ENCODE measurements at places on chromosomes 2 and 18. TPM values are rescaled to one million over a fixed set of nuclear protein-coding genes. Genes with fewer than 3 reads are reported as not detected.

The CROCC2 gene
- total RNA-seq, result not detected

The VWC2L gene
- not detected for total RNA-seq

The CFAP53 gene
- total RNA-seq, result 0.24 TPM

The PEX13 gene
- total RNA-seq, result 33.3 TPM

The LMAN2L gene
- total RNA-seq, result 16.3 TPM

The SDC1 gene
- total RNA-seq, result 184 TPM

The CFAP221 gene
- total RNA-seq, result not detected

DNA sequence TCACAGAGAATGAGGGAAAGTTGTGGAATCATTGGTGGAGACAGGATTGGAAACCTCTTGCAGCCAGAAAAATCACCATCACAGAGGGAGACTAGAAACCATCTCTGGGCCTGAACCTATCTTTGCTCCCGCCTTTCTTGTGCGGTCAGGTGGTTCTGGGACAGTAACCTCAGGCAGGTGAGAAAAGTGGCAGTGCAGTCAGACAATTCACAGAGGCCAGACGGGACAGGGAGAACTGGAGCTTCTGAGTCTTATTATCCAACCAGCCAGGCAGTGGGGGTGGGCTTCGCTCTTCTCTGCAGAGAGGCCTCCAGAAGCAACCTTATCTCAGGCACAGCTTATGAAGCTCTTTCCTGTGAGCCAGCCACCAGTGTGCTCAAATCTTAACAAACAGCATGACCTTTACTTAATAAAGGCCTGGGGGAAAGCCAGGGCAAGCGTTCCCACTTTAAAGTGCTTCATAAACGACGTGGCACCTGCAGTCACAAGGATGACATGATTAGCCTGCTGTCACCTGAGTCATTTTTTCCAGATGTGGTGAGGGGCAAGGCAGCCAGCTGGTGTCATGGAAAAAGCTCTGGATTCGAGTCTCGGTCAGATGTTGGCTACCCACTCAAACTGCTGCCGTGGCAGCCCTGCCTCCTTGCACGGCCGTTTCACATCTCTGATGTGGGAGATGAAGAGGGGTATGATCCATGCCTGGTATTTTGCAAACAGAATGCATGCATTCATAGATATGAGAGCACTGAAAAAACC lies 109.7 kb downstream of the B3GNT2 start:
- no peak for DNase-seq

GRCh38 chr18:22613788-22614187 lies 196.1 kb upstream of the CTAGE1 start:
- DNase-seq, result no peak

- DNase-seq, result peak; percentile 62
Measured at GRCh38 chr2:227228061-227228667, 63.7 kb downstream of the COL4A3 start.

GRCh38 chr2:201965550-201965949 lies 68.1 kb upstream of the FZD7 start:
- DNase-seq, result no peak

GRCh38 chr2:242047963-242048362 lies 178.4 kb downstream of the RTP5 start:
- no peak for DNase-seq

GRCh38 chr2:85661139-85661858 lies 6.7 kb downstream of the SFTPB start:
- no peak for DNase-seq

DNA sequence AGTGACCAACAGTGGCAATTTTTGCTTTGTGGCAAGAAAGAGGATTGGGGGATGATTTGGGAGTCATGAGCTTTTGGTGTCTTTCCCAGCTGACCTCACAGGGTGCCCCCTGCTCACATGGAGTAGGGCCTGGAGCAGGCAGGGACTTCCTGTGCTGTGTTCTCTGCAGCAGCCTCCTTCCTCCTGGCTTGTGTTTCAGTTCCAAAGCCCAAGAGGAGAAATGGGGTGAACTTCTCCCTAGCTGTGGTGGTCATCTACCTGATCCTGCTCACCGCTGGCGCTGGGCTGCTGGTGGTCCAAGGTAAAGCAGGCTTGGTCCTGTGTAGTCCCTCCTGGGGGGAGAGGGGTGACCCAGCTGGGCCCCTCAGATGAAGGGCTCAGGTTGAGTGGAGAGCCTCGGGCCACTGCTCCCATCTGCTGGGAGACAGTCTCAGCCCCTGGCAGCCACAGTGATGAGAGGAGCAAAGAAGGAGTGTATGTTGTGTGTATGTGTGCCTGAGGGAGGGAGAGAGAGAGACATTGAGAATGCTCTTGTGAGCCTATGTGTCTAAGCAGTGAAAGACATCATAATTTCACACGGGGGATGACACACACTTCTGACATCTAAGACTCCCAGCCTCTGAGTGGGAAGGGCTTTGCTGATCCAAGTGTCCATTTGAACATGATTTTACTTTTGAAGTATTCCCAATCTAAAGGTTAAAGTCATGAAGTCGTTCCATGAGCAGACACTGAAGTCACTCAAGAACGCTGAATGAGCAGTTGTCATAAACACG lies 27.2 kb downstream of the MARCO start:
- DNase-seq, result no peak

- no peak for DNase-seq
Measured at GRCh38 chr2:237721458-237721857, 77.1 kb upstream of the RBM44 start.

- DNase-seq, result no peak
Measured at GRCh38 chr2:54895730-54896129, 154.5 kb downstream of the RTN4 start.

DNA sequence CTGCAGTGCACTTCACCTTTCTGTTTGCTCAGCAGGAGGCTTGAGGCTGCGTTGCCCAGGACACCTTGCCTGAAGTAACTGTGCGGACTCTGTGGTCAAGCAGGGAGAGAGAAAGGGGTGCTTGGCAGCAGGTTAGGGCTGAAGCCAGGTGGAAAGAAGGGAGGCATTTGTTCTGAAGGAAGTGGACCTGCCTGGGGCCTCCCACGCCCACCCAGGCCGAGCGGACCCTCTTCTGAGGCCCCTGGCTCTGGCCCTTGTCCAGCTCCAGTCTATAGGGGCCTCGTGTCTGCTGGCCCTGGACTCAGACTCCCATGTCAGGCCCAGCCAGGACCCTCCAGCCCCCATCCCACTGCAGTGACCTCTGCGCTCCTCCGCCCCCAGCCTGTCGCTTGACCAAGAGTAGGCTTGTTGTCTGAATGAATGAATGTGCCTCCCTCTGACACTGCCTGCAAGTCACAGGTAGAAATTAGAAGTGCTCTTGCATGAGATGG lies 2.5 kb downstream of the SNED1 start:
- no peak for DNase-seq

Measured in left colon (tissue), 2 donors.